ENCODE measurements at places on chromosomes 5 and 9.

DNA sequence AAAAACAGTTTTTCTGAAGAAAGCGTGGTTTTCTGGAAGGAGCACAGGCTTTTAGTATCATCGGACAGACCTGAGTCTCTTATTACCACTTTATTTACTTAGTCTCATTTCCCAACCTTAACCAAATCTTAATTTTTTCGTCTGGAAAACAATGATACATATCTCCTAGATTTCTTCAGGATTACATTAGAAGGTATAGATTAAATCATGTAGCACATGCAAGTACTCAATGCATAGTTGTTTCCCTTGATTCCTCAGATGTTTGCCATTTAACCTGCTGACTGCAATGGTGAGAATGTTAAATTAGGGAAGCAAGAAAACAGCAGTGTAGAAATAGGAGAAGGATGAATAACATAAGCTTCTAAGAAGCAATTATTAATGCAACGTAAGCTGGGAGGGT, 289.4 kb downstream of the PDE4D start:
- no peak for DNase-seq

GRCh38 chr9:104206766-104207165, 112.7 kb downstream of the SMC2 start:
- DNase-seq = no peak

- no peak for DNase-seq
Observed at GRCh38 chr5:150621301-150621700, 19.2 kb upstream of the SYNPO start.

GRCh38 chr5:107149243-107150005, 521.3 kb downstream of the EFNA5 start:
- DNase-seq = no peak

- no peak for DNase-seq
Observed at GRCh38 chr9:89223396-89223977, 44.9 kb upstream of the SHC3 start.

GRCh38 chr9:76613974-76614373, 150.3 kb upstream of the PCA3 start:
- no peak for DNase-seq

- no peak for DNase-seq
Observed at GRCh38 chr5:44885903-44886302, 77.2 kb downstream of the MRPS30 start.

DNA sequence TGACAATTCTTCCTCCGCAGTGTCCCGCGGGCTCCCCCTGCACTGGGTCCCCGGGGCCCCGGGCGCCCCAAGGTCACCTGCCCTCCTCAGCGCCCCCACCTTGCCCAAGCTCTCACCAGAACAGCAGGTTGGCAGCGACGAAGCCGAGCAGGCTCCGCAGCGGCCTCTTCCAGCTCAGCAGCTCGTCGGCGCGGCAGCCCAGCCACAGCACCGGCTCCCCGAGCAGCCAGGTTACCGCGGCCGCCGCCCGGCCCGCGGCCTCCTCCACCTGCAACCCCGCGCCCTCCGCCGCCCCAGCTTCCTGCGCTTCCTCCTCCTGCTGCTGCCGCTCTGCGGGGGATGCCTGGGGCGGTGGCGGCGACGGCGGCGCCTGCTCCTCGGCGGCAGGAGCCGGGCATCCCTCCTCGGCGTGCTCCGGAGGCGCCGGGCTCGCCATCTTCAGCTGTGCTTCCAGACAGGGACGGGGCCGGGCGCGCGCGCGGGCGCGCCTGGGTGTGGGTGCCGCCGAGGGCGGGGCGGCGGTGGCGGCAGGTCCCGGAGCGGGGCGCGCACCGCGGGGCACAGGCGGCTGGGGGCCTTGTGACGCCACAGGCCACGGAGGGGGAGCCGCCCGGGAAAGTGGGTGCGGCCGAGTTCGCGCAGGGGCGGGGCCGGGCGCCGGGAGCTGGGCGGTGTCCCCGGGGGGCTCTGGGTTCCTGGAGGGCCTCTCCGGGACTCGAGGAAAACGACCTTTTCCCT, at the start of gene RETREG1:
Gene RETREG1 (minus strand): TSS at position 462 of the 738 bp plus-strand sequence. CDS start 26 bp downstream, at position 436.
- peak; percentile 85 for DNase-seq

- no peak for DNase-seq
Observed at GRCh38 chr5:172901788-172902496, 57.3 kb upstream of the RPL26L1 start.

Measured in CD4-positive, alpha-beta T cell treated with Interferon gamma for 1 hour (primary cell).